ENCODE measurements at places on chromosomes 5 and 9. TPM values are rescaled to one million over a fixed set of nuclear protein-coding genes. Genes with fewer than 3 reads are reported as not detected.
A peak's percentile ranks its signal among the peaks of the same experiment; 100 is the strongest.

ARSI gene
- total RNA-seq, result under 0.01 TPM

LCP2 gene
- 70.8 TPM for total RNA-seq

DNA sequence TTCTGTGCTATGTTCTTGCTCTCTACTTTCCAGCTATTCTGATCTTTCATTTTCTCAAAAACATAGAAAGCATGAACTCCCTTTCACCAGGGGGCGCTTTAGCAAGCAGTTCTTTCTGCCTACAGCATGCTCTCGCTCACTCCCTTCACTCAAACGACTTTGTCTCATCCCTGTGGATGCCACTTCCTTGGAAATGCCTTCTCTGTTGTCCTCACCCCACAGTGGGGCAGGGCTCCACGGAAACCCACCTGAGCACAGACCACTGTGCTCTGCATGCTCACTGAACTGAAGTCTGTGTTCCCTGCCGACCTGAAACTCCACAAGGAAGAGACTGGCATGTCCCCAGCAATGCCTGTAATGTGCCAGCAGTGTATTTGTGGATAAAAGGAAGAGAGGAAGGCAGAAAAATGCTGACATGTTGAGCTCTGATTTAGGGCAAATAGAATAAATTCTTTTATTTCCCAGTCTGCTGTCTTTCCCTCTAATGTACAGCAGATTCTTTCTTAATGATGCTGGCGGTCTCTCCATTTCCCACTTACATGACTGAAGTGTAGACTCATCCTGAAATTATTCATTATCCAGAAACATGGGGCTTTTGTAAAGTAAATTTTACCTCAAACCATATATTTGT lies 4.9 kb upstream of the ROR2 start:
- DNase-seq, result no peak

DNA sequence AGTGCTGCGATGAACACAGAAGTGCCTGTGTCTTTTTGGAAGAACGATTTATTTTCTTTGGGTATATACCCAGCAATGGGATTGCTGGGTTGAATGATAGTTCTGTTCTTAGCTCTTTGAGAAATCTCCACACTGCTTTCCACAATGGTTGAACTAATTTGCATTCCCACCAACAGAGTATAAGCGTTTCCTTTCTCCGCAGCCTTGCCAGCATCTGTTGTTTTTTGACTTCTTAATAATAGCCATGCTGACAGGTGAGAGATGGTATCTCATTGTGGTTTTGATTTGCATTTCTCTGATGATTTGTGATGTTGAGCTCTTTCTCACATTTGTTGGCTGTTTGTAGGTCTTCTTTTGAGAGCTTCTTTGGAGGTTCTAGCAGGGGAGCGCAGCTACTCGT lies 134.6 kb downstream of the TENT4A start:
- DNase-seq, result no peak

OR1Q1 gene
- under 0.01 TPM for total RNA-seq

- no peak for DNase-seq
Measured at GRCh38 chr9:18516514-18516913, 42.6 kb downstream of the ADAMTSL1 start.

DNA sequence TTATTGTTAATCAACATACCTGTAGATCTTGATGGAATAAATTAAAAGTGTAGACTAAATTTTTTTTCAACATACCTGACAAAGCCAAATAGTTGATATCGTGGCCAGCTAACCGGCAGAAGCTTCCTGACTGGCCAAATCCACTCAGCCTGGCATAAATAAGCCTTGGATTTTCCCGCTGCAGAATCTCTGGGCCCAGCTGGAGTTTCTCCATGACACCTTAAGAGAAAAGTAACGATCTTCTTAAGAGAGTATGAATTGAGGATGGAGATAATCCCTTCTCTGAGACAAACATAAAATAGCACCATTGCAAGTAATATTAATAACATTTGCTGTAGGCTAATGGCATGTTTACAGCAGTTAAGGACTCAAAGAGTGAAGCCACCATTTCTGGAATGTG lies 2.2 kb downstream of the AMACR start:
- no peak for DNase-seq

FTMT gene
- not detected for total RNA-seq

- no peak for DNase-seq
Measured at GRCh38 chr5:75048457-75048953, 3.9 kb downstream of the GCNT4 start.

HTR1A gene
- total RNA-seq, result not detected

PCDHB13 gene
- under 0.01 TPM for total RNA-seq

DNA sequence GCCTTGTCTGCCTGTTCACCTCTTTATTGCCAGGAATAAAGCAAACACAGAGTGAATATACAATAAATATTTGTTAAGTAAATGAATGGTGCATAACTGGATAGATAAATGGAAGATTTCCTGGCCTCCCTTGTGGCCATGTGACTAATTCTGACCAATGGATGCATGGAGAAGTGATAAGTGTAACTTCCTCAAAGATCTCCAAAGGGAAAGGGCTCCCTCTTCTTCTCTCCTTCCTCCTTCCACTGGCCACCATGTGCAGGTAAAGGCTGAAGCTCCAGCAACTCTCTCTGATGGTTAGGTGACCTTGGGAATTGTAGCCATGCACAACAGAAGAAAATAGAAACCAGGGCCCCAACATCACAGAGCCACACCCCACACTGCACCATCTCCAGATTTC lies 174.4 kb downstream of the EBF1 start:
- DNase-seq, result no peak

DNA sequence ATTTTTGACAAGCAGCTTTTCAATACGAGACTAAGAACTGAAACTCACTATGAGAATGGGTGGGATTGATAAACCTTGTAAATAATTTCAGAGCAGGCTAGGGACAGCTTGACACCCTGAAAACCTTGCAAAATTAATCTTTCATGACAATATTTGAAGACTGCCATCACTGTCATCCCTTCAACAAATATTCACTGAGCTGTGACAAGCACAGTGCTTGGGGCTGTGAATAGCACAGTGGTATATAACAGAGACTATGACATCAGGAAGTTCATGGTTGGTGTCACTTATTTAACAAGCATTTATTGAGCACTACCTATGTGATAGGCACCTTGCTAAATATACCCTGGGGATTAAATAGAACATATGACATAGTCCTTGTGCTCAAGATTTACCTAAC lies 741.0 kb upstream of the RIOK2 start:
- DNase-seq, result no peak

- no peak for DNase-seq
Measured at GRCh38 chr9:84499969-84500582, 159.5 kb upstream of the SLC28A3 start.

FAM13B gene
- total RNA-seq, result 25.6 TPM

IFNB1 gene
- under 0.01 TPM for total RNA-seq

TTC23L gene
- under 0.01 TPM for total RNA-seq

DNA sequence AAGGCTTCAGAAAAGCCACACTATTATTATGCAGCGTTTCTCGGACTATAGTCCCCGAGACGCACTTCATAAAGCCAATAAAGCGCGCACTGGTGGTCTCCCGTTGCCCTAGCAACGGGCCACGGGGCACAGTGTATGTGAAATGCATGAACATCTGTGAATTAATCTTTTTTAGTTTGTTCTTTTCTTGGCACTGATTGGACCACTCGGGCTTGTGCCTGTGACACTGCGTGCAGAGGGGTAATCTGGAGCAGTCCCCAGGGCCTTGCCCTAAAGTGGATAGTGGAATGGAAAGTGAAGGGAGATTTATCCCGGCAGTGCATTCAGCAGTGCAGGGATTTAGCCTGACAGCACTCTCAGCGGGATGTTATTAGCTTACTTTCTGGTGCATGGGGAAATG lies 92.1 kb downstream of the TLE4 start:
- no peak for DNase-seq

DNA sequence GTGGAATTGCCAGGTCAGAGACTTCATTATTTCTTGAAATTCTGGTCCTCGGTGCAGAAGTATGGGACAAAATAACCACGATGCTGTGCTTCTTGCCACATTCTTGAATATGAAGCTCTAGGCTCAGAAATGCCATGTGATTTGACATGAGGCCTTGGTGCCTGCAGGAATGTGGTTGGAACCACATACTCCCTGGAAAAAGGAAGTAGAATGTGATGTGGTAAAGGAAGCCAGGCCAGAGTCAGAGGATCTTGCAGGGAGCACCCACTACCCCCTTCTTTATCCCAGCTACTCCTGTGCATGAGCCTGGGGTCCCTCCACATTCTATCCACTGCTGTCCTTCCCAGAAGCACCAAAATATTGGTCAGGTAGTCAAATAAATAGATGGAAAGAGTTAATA lies 80.9 kb downstream of the FOXD1 start:
- DNase-seq, result no peak

DNA sequence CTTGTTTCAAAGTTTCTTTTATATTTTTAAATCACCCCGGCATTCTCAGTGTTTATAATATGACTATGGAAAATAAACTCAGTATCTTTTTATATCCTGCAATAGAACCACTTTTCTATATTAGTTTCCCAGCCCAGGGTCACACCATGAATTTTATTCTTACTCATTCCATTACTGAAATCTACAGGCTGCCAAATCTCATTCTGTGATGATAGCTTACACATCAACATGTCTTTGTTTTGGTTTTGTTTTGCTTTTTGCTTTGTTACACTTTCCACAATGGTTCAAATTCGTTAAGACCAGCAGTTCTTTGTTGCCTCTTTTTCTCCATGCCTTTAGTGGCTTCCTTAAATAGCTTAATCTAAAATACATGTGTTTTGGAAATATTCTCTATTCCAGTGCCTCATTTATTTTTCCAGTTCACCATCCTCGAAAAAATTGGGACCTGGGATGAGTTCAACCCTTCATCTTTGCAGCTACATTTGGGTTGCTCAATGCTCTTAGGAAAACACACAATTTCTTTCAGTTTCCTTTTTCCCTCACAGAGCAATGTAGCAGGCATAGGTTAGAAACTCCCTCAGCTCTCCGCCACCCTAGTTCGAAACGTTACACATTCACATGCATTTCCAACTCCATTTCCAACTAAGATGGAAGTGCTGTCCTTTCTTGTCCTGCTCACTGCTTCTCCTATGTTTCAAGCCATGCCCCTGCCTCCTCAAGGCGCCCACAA lies 1146.3 kb downstream of the MAT2B start:
- DNase-seq, result no peak

DNA sequence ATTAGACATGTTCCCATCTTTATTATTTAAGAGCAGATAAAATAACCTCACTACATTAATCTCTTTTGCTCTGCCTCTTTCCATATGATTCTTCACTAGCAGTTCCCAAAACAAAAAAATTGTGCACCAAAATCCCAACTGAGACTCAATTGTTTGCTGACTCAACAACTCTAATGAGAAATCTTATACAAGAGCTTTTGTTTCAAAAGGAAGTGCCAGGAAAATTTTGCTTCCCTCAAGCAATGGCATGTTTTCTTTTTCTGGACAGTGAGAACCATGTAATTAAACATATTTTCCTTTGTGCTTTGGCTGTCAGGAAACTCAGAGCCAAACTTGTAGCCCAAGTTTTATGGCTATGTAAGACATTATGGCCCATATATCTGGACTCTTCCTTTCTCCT lies 62.0 kb downstream of the TMC1 start:
- no peak for DNase-seq

DNA sequence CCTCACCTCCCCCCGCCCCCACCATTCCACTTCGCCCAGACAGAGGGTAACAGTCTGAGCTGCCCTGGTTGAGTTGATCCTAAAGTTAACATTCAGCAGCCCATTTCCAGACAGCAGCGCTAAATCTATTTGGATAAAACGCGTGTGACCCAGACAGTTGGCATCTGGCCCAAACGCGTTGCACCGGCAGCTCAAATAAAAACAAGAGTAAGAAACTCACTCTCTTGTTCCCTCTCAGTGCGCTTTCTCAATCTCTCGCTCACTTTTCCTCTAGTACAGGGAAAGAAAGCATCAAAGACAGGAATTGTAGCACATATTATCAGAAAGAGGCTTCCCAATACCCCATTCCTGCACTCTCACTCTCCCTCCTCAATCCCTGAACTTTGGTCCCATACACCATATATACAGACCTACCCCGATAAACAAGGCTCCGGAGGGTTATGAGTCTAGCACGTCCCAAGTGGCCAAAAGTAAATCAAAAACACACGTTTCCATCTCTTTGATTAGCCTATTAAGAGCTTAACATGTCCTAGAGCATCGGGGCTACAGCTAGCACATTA lies 1.3 kb downstream of the ADAMTS6 start:
- no peak for DNase-seq

- peak; percentile 66 for DNase-seq
Measured at GRCh38 chr5:66987949-66988838, 208.4 kb downstream of the CD180 start.

GRCh38 chr5:76455531-76456133 lies 52.5 kb downstream of the IQGAP2 start:
- DNase-seq, result no peak

GRCh38 chr5:9188131-9188530 lies 357.7 kb downstream of the SEMA5A start:
- DNase-seq, result no peak

DND1 gene
- 0.54 TPM for total RNA-seq

DNA sequence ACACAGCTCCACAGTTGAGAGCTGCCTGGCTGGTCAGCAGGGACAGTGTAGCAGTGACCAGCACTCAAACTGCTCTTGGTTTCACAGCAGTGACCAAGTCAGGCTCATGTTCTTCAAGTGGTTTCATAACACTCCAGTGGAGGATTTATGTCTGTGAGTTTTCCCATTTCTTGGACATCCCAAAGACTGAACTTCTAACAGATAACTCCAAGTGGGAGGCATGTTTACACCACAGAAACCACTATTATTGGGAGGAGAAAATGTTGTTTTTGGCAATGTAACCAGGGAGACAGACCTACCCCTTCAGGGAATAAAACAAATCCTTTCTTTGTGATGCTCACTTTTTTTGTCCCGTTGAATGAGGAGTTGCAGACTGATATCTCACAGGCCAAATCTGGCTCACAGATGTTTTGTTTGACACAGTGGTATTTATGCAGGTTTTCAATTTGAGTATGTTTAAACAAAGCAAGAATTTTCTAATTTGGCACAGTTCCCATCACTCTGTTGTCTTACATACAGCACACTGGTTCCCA lies 141.5 kb downstream of the RMI1 start:
- DNase-seq, result no peak

SLC34A1 gene
- under 0.01 TPM for total RNA-seq

INSL4 gene
- not detected for total RNA-seq

DNA sequence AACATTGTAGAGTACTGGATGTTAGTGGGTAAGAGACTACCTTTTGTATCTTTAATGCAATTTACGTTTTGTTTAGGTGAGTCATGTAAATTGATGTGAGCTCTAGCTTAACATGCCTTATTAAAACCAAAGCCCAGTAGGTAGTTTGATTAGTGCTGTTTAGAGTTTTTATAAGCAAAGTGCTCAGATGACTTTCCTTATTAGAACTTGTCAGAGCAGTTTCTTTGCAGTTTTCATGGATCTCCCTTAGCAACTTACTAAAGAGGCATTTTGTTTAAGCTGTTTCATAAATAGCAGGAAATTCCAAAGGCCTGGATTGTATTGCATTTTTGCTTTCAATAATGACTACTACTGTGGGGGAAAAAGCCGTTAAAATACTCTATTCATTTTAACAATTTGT lies 14.5 kb downstream of the ZSWIM6 start:
- DNase-seq, result no peak

- DNase-seq, result no peak
Measured at GRCh38 chr9:19133549-19134345, 6.5 kb upstream of the PLIN2 start.
